ENCODE measurements at places on chromosomes 3 and 15.

GRCh38 chr15:64634027-64634426, 141.4 kb downstream of the RBPMS2 start:
- peak; percentile 71 for DNase-seq

DNA sequence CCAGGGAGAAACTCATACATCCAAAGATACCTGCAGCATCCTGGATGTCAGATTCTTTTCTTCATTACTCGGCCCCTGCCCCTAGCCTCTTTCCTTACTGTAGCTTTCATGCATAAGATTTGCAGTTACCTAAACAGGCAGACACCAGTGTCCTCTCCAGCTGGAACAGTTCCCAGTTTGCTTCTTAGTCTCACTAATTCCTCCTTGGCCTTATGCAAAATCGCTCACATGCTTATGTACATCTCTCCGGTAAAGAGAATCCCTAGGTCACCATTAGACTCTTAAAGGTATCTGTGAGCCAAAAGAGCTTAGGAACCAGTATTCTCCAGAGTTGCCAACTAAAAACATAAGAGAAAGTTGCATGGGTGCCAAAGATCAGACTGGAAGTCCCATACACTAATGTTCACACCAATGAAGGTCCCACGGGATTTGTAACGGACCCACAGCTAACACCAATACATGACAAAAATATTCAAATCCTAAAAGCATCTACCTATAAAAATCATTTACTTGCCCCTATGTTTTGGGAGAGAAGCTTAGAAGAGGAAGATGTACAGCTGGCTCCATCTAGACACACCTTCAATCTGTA, 66.6 kb downstream of the CBLB start:
- no peak for DNase-seq

DNA sequence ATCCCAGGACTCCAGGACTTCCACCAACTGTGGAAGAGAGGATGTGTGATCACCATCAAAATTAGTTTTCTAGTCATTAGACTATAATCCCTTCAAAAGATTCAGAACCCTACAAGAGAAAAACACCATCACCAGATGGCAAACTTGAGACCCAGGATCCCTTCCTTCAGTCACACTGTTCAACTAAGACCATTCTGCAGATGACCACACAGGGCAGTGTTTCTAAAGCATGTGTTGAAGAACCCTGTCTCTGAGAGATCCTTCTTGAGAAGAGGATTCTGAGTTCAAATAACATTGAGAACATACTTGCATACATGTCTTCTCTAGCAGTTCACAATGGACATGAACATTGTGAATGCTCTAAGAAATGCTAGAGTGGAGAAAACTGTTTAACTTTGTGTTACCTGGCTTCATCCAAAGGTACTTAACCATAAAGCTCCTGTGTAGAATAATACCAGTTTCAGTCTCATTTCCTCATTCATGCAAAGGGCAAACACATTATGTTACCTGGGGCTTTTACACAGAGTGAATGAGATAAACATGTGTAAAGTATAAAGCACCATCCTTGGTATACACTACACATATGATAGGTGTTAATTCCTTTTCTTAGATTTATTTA, 2.4 kb upstream of the ADGRG7 start:
- DNase-seq = no peak

DNA sequence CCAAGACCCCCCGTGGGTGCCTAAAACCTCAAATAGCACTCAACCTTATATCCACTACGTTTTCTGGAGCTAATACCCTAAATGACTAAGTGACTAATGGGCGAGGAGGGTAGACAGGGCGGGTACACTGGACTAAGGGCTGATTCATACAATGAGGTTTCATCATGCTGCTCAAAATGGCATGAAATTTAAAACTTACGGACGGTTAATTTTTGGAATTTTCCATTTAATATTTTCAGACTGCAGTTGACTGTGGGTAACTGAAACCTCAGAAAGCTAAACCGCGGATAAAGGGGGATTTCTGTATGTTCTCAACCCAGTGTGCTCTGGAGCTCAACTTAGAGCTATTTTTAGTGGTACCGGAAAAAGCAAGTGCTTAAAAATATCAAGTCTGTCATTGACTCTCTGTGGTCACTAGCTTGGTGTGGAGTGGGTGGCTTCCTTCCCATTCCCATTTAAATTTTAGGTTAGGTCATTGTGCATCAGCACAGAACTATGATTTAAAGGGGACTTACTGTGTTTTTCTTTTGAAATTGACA, 72.9 kb downstream of the LRRC28 start:
- no peak for DNase-seq

- no peak for DNase-seq
These were observed 21.9 kb downstream of the CACNA1D start for GRCh38 chr3:53516339-53516738.

DNA sequence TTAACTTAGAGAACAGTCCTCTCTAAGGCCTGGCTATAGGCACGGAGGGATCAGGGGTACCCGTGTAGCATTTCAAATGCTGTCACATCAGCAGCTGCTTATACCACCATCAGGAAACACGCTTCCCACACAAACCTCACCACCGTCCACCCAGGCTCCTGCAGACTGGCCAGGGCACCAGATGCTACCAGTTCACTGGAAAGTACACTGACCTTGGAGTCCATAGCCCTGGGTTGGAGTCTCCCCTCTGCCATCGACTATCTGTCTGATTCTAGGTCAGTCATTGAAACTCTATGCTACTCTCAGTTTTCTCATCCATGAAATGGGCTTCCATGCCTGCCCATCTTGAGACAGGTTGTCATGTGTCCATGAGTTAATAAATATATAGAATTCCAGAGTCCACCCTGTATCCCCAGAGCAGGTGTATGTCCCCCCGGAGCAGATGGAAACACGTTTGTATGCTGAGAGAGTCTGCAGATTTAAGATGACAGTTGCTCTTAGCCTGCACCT, 156.0 kb upstream of the SMAD3 start:
- DNase-seq = no peak

GRCh38 chr3:127212231-127212630, 19.3 kb downstream of the PRR23E start:
- no peak for DNase-seq

GRCh38 chr3:97979610-97980009, 7.4 kb upstream of the RIOX2 start:
- no peak for DNase-seq

DNA sequence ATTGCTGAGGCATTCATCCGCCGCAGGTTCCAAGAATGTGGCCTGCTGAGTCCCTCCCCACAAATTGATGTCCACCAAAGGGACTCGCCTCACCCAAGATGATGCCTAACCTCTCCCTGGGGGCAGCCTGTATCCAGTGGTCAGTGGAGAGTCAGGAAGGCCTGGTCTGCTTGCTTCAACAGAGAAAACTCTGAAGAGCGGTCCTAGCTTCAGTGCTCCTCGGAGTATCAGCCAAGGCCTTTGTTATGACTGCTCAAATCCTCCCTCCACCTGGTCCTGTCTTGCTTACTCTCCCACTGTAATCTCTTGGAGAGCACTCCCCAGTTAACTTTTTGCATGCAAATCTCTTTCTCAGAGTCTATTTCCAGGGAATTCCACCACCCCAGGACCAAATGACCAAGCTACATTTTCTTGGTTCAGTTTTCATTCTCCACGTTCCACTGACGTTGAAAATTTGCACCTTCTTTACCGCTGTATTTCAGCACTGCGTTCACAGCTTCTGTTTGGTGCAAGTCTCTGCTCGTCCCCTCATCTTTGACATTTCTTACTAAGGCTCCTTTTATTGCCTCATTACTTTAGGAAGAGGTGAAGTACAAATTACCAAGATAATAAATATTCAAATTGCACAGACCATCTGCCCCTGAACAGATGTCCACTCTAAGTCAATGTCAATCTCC, 22.3 kb downstream of the CMTM7 start:
- no peak for DNase-seq

- no peak for DNase-seq
These were observed 40.5 kb downstream of the OSTN start for GRCh38 chr3:191239407-191240031.

GRCh38 chr15:35535365-35535916, 10.5 kb downstream of the DPH6 start:
- no peak for DNase-seq

DNA sequence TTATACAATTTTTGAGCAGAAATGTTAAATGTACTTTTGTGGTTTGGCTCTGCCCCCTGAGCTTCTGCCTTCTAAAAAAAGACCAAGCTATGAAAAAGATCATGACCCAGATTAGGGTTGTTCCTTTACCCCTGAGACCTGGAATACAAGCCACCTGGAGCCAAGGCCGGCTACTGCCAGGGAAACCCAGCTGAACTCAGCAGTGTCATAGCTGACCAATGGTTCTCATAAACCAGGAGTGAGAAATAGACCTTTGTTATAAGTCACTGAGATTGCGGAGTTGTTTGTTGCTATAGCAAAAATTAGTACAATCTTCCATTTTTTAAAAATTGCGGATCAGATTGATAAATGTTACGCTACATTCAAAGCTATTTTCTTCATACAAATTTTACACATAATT, 1261.7 kb downstream of the ROBO1 start:
- DNase-seq = no peak

- DNase-seq = no peak
These were observed 14.8 kb downstream of the P3H2 start for GRCh38 chr3:190105876-190106275.

DNA sequence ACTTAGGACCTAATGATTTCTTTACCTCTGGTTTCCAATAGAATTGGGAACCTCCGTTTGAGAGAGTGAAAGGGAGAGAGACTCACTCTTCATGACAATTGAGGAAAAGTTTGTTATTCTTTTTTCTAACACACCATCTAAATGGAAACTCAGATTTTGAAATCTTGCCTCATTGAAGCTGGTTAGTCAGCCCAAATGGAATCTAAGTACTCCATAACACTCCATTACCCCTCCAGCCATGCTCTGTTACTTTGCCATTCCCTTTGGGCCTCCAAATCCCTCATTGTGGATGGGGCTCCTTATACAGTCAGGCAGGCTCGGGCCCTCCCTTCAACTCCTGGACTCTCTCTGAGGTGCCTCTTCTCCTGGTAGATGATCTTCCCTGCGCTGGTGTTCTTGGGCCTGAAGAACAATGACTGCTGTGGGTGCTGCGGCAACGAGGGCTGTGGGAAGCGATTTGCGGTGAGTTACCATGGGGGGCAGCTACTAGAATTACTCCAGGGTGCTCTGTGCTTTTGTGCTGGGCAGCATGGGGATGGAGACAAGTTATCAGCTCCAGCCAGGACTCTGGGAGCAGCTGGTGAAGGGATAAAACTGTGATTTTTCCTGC, 1.1 kb downstream of the TM4SF4 start:
- no peak for DNase-seq

DNA sequence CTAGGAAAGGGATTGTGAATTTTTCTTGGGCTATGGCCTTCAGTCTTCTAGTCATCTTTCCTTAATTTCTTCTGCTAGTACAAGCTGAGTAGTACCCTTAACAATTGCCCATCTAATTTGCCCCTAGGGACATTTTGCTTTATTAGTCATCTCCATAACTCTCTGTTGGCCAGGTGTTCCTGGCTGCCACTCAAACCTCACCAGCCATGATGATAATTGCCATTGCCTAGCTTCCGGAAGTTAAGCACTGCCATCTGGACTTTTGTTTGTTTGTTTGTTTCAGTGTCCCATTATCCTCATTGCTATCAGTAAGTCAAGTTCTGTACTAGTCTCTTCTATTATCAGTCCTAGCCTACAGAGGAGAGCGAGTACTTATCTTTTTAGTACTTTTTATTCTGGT, 36.6 kb upstream of the UBL7 start:
- no peak for DNase-seq

DNA sequence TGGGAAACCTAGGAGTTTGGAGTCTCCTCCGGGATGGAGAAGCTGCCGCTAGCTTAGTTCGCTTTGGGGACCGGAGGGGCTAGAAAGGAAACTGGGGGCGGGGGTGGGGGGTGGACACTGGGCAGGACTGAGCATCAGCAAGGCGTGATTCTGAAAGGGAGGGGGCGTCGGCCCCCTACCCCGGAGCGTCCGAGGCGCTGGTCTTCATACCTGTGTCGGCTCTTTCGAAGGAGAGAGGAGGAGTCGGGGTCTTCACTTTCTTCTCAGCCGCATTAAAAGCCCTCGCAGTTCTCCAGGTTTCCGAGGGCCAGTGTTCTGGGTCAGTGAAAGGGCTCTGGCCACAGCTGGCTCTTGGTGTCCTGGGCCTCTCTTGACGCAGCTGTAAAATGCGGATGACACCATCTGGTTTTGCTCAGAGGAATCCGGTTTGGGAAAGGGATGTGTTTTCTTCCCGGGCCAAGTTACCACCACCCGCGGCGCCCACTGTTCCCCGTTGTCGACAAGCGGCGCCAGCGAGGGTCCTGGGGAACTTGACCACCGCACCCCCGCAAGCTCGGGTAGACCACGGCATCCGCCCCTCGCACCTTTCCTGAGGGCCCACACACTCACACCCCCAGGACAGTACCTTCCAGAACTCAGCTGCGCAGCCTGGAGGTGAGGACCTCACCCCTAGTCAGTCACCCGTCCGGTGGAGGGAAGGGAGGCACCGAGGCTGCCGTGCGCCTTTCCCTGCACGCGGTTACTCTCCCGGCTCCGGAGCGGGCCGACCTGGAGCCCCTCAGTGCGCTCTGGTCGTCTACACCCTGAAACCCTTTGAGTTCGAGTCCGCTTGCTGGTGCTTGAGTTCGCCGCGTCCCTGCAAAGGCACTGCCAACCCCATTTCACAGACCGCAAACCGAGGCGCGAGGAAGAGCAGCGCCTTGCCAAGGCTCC, 660 bp downstream of the CCK start:
- no peak for DNase-seq

DNA sequence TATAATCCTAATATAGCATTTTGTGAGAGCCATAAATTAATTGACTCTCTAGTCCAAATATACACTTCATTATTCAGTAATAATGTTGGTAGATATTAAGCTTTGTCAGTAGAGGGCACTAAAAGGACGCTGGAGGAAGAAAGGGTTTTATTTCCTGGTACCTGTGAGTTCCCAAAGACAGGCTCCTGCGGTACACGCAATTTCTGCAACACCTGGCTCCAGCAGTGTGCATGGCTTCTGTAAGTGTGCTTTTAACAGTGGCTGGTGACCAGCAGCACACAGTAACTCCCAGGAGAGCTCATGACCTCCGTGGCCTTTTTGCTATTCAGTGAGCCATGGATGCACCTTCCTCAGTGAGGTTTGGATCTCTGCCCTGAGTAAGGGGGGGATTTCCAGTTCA, 338.3 kb upstream of the ZNF385D start:
- DNase-seq = no peak
